ENCODE measurements at places on chromosomes 2 and 18. TPM values are rescaled to one million over a fixed set of nuclear protein-coding genes. Genes with fewer than 3 reads are reported as not detected.

DNA sequence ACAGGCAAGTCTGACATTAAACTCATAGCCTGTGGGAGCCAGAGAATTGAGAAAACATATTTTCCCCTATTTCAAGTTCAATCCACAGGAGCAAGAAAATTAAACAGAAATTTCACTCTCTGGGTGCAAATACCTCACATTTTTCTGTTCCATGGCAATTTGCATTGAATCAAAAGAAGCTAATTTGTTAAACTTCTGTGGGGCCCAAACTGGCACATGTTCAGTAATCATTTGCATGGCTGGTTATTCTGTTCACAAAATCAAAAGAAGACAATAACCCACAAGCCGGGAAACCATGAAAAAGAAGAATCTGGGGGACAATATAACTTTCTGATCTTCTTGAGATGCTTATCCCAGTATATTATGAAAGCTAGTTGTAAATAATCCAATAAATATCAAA lies 363.1 kb downstream of the LRP1B start:
- no peak overlapping the region for H3K27ac ChIP-seq
- no peak overlapping the region for H3K4me3 ChIP-seq
- no peaks in the 10 kb centered on the region for H3K36me3 ChIP-seq
- H3K27me3 ChIP-seq, result no peaks in the 10 kb centered on the region
- H3K4me1 ChIP-seq, result no peaks in the 10 kb centered on the region

DNA sequence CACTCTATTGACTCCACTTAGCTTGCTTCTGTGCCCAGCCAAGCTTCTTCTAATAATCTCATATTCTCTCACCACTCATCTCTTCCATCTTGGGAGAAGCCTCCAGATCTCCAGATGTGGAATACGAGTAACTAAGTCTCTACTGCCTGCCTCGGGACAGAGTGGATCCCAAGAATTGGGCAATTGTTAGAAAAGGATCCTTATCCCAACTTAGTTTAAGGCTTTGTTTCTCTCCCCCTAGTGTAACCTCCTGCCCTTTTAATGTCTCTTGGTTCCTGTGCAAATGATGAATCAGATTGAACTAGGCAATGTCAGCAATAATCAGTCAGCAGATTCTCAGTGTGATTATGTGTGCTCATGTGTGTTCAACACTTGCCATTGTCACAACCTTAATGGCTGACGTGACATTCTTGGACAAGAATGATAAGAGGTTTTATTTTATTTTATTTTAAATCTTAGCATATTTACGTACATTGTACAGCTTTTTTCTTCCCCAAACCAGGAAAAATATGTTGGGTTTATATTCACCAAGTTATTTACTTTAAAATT lies 59.7 kb downstream of the MYO3B start:
- H3K27me3 ChIP-seq, result no peaks in the 10 kb centered on the region
- DNase-seq, result no peak
- no peaks in the 10 kb centered on the region for H3K36me3 ChIP-seq

- H3K27me3 ChIP-seq, result no peaks in the 10 kb centered on the region
- peak; percentile 45 for DNase-seq
- H3K4me1 ChIP-seq, result peaks cover 6% of the 10 kb centered on the region
- no peaks in the 10 kb centered on the region for H3K36me3 ChIP-seq
- no peak overlapping the region for H3K27ac ChIP-seq
These were observed 225.7 kb downstream of the TMX3 start for GRCh38 chr18:68489013-68489792.

GRCh38 chr2:33142810-33143209 lies 196.1 kb downstream of the LTBP1 start:
- DNase-seq, result no peak
- no peaks in the 10 kb centered on the region for H3K36me3 ChIP-seq
- H3K4me1 ChIP-seq, result no peaks in the 10 kb centered on the region
- H3K4me3 ChIP-seq, result no peak overlapping the region

DNA sequence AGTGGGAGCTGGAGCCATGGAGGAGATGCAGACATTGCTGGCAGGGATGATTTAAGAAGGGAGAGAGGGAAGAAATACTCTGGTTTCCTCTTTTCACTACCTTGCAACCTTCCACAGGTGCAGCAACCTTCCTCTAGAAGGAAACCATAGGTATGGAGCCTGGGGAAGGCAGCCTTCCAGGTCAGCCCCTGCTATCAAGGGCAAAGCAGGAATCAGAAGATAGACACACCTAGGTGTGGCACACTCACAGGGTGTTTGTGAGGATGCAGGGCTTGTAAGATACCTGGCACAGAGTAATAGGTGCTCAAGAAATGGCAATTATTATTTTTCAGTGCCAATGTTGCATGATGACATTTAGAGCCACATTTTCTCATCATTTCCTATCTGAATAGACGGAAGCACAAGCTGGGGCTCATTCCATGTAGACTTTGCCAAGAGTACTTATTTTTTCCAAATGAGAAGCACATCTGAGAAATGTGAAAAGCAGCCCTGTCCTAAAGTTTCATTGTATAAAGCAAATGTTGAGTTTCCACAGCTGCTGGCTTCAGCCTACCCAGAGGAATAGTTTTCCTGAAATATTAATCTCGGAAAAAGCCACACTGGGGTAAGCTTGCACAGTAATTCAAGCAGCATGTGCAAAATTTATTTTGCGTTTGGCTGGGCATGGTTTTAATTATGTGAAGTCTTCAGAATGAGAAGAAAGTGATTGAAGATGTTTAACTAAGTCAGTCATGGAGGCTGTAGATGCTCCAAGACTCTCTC lies 20.6 kb downstream of the EVA1A start:
- H3K27me3 ChIP-seq, result no peaks in the 10 kb centered on the region
- no peaks in the 10 kb centered on the region for H3K4me1 ChIP-seq
- no peak for DNase-seq

The SP5 gene
- total RNA-seq, result 8.5 TPM

DNA sequence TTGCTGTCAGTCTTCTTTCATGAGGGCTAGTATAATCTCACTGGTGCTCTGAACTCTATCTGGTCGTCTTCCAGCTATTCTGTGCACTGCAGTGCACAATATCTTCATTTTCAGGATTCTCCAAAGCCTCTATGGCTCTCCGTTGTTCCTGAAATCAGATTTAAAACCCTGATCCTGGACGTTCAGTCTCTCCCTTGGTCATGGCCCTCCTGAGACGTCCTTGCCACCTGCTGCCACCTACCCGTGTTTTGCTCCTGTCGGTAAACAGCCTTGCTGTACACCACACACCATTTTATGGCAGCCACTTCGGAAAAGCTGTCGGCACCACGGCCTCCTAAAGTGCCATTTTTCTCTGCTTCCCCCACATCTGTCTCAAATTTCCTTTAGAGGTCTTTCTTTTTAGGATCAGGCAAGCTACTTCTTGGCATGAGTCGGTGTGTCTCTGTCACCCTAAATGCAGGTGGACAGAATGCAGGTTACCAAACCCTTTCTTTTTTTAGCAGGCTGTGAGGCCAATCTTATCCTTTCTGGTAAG lies 170.0 kb downstream of the HRH4 start:
- H3K4me1 ChIP-seq, result peaks cover 16% of the 10 kb centered on the region
- no peak for DNase-seq
- no peaks in the 10 kb centered on the region for H3K36me3 ChIP-seq
- H3K27me3 ChIP-seq, result no peaks in the 10 kb centered on the region
- no peak overlapping the region for H3K27ac ChIP-seq
- no peak overlapping the region for H3K4me3 ChIP-seq

The PTPRN gene
- total RNA-seq, result 4.2 TPM

DNA sequence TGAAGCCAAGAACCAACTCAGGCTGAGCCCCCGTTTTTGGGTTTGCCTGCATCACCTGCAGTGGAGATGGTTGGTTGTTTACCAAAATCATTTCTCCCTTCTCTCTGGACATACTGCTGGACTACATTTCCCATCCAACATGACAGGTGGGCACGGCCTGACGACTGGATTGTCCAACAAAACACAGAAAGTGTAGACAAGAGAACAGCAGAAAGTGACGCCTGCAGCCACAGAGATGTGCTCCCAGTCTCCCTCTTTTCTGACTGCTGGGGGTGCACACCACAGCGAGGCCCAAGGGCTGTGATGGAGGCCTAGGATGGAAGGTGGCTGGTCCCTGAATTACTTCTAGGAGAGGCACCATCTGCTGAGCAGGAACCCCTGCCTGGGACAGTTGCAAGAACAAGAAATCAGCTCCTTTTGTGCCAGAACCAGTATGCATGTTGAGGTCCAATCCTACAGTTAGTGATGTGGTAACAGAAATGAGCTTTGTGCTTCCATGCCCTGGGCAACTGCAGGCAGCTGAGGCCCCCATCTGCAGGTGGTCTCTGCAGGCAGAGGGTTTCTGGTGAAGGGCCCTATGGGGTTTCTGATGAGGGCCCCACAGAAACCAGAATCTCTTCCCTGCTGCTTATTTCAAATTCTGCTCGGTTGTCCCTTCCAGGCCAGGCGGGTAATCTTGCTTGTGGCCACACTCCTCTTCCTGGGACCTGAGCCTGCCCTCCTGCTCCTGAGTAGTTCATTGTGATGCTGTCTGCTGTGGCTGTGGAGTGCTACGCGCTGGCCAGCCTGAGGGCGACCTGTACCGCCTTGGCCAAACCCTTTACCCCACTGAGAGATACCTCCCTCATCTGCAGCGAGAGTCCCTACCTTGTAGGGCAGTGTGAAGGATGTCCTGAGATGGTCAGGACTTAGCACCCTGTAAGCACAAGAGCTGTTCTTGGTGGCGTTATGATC lies 168.3 kb downstream of the ASB1 start:
- H3K4me3 ChIP-seq, result no peak overlapping the region
- no peaks in the 10 kb centered on the region for H3K36me3 ChIP-seq
- no peak for DNase-seq

DNA sequence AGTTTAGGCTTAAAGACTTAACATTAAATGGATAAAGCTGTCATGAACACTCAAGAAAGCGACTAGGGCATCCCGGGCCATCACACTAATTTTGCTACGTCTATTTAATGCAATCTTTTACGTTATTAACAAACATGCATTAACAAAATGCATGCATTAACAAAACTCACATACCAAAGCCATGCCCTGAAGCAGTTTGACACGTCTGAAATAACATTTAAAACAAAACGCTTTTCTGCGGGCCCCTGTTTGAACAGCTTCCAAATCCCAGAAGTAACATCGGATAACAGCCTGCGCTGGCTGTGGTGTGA lies 458 bp downstream of the B4GALT6 start:
- peaks cover 37% of the 10 kb centered on the region for H3K4me1 ChIP-seq
- DNase-seq, result no peak

DNA sequence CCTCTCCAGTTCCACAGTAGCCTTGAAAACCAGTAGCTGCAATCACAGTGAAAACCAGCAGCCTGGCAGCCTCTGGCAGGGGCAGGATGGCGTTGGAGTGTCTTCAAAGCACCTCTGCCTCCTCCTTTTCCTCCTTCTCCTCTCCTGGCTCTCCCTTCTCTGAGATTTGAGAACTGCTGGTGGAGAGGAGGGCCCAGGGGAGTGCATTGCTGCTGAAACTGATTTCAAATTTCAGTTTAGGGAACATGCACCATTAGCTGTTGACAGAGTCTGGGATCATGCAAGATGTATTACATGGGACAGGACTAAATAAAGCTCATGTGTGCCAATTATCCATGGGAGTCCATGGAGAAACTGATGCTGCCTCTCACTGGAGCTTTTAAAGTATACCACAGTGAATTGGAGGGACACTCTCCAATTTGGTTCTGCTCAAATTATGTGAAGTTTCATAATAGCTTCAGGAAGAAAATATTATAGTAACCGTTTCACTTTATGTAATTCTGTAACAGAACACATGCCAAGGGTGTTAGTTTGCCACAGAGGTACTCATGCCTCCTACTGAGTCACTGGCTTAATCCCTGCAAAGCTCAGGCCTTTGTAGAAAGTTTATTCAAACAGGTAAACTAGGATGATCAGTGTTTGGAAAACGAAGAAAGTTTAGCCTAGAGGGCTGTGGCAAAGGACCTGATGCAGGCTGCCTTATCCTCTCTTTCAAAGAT lies 146.1 kb downstream of the PRPF40A start:
- H3K4me1 ChIP-seq, result peaks cover 18% of the 10 kb centered on the region
- H3K36me3 ChIP-seq, result no peaks in the 10 kb centered on the region
- no peak for DNase-seq
- H3K27me3 ChIP-seq, result no peaks in the 10 kb centered on the region
- H3K27ac ChIP-seq, result no peak overlapping the region
- H3K4me3 ChIP-seq, result no peak overlapping the region

- H3K36me3 ChIP-seq, result no peaks in the 10 kb centered on the region
- no peak for DNase-seq
- H3K27ac ChIP-seq, result no peak overlapping the region
- no peaks in the 10 kb centered on the region for H3K27me3 ChIP-seq
These were observed 413.8 kb upstream of the RAB6C start for GRCh38 chr2:129565551-129566109.

GRCh38 chr2:1974397-1974796 lies 230.1 kb upstream of the PXDN start:
- no peak overlapping the region for H3K27ac ChIP-seq
- H3K4me1 ChIP-seq, result peaks cover 11% of the 10 kb centered on the region

GRCh38 chr2:56715683-56716082 lies 531.9 kb downstream of the CCDC85A start:
- H3K4me1 ChIP-seq, result no peaks in the 10 kb centered on the region
- no peaks in the 10 kb centered on the region for H3K27me3 ChIP-seq
- H3K27ac ChIP-seq, result no peak overlapping the region
- no peak overlapping the region for H3K4me3 ChIP-seq
- DNase-seq, result no peak

- no peak overlapping the region for H3K27ac ChIP-seq
- peak; percentile 62 for DNase-seq
- H3K27me3 ChIP-seq, result peaks cover 99% of the 10 kb centered on the region
- peak overlapping the region; percentile 36 for H3K4me3 ChIP-seq
- H3K4me1 ChIP-seq, result no peaks in the 10 kb centered on the region
- H3K36me3 ChIP-seq, result no peaks in the 10 kb centered on the region
These were observed 9.8 kb downstream of the NR4A2 start for GRCh38 chr2:156322686-156323231.

Measured in neural progenitor cell (in vitro differentiated cells).